ENCODE measurements at places on chromosomes 6 and 20. TPM values are rescaled to one million over a fixed set of nuclear protein-coding genes. Genes with fewer than 3 reads are reported as not detected.

- DNase-seq, result no peak
Measured at GRCh38 chr6:45643126-45643525, 265.4 kb upstream of the SUPT3H start.

- no peak for DNase-seq
Measured at GRCh38 chr20:53839423-53840176, 230.8 kb downstream of the BCAS1 start.

- DNase-seq, result no peak
Measured at GRCh38 chr6:90065173-90065572, 170.9 kb downstream of the GJA10 start.

GRCh38 chr6:43728586-43728985, 41.0 kb upstream of the MRPS18A start:
- DNase-seq, result no peak

DNA sequence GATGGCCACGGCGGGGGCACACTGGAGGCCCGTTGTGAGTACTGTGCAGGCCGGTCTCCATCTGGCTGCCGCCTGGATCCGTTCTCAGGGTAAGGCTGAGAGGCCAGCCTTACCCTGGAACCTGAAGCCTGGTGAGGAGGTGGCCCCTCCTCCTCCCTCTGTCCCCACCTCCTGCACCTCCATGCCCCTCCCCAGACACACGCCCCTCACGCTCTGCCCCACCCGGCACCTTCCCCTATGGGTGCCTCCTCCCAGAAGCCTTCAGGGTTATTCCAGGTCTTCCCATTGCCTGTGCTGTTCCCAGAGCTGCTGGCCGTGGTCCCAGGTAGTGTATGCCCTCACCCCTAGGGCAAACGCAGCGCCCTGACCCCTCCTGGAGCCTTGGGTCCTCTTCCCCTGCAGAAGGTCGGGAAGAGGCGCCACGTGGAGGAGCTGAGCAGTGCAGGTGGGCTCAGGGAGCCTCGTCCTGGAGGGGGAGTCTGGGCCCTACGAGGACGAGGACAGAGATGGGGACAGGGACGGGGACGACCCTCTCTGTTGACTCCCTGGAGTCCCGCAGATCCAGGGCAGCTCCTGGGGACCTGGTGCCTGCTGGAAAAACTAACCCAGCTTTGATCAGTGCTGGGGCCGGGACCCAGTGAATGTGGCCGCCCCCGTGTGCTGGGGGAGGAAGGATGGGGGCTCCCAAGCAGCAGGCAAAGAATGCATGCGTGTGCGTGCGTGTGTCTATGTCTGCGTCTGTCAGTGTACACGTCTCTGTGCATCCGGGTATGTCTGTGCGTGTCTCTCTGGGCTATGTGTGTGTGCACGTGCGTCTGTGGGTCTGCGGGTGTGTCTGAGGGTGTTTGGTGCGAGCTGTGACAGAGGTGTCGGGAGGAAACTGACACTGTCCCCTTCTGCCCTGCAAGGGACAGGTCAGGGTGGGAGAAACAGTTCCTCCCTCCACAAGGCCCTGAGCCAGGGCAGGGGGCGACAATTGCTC, 8.2 kb upstream of the HRH3 start:
- no peak for DNase-seq

GRCh38 chr6:137342607-137343190, 123.5 kb upstream of the IFNGR1 start:
- DNase-seq, result no peak

CALHM4 gene
- 0.39 TPM for total RNA-seq

BPIFA1 gene
- total RNA-seq, result not detected

TBC1D32 gene
- total RNA-seq, result 1.4 TPM

ULBP2 gene
- total RNA-seq, result 11.6 TPM

SSTR4 gene
- not detected for total RNA-seq

Data from H4 (cell line).